ENCODE measurements at places on chromosomes 3 and 15.

DNA sequence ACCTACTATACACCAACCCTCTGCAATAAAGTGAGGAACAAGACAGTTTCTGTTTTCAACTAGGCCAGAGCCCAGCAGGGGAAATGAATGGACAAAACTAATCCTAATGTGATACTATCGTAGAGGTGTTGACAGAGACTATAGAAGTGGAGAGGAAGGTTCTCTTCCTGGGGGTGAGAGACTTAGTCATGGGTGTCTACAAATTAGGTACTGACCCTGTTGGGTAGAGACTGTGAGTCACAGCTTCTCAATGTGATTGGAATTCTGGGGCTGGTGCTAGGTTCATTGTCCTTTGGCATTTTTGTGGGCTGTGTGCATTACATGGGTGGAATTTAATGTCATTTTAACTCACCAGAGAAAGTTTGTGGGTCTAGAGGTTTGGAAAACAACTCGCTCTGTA lies 79.3 kb downstream of the ADAMTSL3 start:
- DNase-seq, result no peak

DNA sequence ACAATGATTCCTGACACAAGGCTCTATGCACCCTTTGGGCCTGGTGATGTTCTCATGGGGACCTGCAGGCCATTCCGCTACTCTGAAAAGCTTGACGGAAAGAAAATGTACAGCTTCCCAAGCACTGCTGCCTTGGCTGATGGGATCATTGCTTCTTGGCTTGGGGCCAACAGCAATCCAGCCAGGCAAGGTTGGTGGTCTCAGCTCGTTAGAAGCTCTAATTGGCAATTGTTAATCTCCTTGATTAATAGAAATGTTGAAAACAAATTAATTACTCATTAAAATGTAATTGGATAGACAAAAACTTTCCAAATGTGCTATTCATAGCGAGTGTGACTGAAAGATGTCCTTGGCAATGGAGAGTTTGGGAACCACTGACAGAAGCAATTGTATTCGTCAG lies 16.3 kb upstream of the MYZAP start:
- DNase-seq, result no peak

DNA sequence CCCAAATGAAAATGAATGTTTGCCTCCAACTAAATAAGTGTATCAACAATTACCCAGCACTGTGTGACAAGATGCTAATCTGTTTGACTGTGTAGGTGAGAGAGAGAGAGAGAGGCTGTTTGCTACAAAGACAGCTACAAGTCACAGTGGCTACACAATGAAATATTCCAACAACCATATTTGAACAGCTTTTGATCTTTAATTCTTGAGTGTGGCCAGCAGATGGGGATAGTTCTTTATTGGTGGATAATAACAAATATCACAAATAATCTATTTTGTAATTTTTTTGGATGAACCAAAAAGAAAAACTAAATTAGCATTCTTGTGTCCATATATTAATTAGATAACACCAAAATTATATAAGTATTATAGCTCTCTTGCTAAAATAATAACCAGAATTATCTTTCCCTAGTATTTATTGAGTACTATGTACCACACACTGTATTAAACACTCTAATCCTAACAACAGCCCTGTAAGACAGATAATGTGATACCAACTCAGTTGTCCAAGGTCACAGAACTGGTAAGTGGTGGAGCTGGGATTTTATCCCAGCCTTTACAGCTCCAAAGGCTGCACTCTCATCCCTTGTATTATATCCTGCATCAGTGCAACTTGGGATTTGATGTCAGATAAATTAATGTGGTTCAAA lies 61.9 kb upstream of the C3orf80 start:
- no peak for DNase-seq

DNA sequence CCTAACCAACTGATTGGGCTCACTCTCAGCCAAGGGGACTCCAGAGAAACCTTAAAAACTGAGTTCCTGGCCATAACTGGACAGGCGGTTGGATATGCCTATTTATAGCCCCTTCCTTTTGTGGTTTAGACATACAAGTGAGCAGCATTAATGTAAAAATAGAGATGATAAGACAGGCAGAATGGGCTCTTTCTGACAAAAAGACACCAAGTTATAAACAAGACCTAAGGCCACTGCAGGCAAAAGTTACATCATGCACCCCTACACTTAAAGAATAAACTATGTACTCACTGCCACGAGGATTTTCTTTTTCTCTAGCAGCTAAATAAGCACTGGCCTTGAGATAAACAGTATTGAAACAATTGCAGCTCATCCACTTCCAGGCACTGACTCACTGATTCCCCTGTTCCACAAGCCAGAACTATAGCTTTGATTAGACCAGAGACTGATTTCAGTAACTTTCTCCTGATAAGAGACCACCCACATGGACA lies 30.1 kb downstream of the SUCNR1 start:
- DNase-seq, result no peak

- peak; percentile 7 for DNase-seq
Observed at GRCh38 chr15:41585127-41586047, 26.4 kb downstream of the TYRO3 start.

GRCh38 chr3:160956785-160957184 lies 148.4 kb downstream of the B3GALNT1 start:
- DNase-seq, result no peak

- no peak for DNase-seq
Observed at GRCh38 chr15:42349186-42349585, 10.1 kb upstream of the CAPN3 start.

- no peak for DNase-seq
Observed at GRCh38 chr3:126264381-126264780, 84.0 kb upstream of the ALDH1L1 start.

DNA sequence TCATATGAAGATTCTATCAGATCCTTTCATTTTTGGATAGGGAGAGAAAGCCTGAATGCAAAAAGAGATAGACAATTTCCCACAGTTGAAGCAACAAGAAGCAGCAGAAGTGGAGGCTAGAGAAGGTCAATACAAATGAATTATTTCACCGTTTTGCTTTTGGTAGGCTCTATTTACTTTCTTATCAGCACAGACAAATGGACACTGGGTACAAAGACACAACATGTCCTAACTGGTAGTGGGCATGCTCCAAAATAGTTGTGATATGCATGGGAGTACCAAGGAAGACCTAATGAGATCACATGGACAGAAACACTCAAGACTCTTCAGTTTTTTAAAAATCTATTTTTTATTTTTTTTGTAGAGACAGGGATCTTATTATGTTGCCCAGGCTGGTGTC lies 99.4 kb downstream of the XRN1 start:
- DNase-seq, result no peak

Data from activated CD8-positive, alpha-beta memory T cell treated with anti-CD3 and anti-CD28 coated beads for 1 hour (primary cell).